ENCODE measurements at places on chromosomes 7 and 10.

GRCh38 chr7:70313271-70313670 is 715.0 kb downstream of the AUTS2 start:
- no peak for DNase-seq

- no peak for DNase-seq
Observed at GRCh38 chr10:103125323-103126267, 67.5 kb downstream of the NT5C2 start.

GRCh38 chr10:25263931-25264330 is 89.1 kb downstream of the GPR158 start:
- no peak for DNase-seq

DNA sequence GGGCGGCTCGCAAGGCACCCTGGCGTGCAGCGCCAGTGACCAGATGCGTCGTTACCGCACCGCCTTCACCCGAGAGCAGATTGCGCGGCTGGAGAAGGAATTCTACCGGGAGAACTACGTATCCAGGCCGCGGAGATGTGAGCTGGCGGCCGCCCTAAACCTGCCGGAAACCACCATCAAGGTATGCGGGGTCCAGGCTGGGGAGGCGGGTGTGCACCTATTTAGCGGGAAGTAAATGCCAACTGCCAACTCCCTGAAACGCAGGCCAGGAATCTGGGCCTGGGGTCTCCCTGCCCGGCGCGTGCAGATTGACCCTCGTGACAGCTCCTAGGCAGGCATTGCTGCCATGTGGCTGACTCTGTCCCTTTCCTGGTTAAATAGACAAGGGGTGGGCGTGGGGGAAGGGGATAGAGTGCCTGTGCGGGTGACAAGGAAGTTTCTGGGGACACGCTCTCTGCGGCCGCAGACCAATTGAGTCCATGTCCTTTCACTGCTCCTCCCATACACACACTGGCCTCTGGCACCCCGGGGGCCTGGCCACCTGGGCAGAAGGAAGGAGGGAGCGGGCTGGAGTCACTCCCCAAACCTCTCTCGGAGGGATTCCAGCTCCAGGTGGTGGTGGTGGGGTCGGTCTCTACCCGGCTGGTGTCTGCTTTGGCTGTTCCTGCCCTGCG is 2.7 kb downstream of the EVX1 start:
- no peak for DNase-seq

GRCh38 chr7:44447874-44448425 is 42.5 kb downstream of the NUDCD3 start:
- DNase-seq: no peak

GRCh38 chr10:70846795-70847194 is 31.0 kb downstream of the SGPL1 start:
- DNase-seq: no peak

- no peak for DNase-seq
Observed at GRCh38 chr7:135768064-135768463, 19.5 kb upstream of the FAM180A start.

DNA sequence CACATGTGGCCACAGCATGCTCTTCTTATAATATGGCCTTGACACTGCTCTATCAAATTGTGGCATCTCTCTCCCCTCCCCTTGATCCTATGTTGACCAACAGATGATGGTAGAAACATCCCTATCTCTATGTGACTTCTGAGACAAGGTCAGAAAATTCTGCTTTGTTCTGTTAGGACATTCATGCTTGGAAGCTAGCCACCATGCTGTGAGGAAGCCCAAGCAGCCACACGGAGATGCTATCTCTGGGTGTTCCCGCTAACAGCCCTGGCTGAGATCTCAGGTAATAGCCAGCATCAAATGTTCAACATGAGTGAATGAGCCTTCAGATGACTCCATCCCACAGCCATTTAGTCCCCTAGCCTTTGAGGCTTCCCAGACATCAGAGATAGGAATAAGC is 36.8 kb upstream of the CPXM2 start:
- no peak for DNase-seq

GRCh38 chr10:6135039-6135438 is 46.2 kb downstream of the RBM17 start:
- DNase-seq: peak; percentile 50
